Stimulated activated CD4-positive, alpha-beta T cell treated with anti-CD3 and anti-CD28 coated beads, TNF-alpha, amount 100 ng/mL, for 1 hour (primary cell): ENCODE measurements at places on chromosomes 7 and 10.

GRCh38 chr10:42952349-42952748 lies 124.5 kb upstream of the RET start:
- DNase-seq, result no peak

DNA sequence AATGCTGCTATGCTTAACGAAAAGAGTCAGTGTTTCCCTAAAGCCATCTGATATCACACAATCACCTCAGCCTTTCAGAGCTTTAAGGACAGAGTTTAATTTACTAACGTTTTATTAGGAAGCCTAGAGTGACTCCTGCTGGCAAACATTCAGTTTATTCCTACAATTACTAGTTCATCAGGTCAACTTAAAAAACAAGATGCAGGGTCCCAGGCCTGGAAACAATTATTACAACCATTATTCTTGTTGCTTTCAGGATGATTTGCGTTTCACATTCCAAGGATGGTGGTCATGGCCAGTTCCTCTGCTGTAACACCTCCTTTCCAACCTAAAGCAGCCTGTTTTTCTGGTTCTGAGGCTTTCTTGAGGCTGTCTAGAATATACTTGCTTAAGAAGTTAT lies 1.5 kb upstream of the FAM53B start:
- DNase-seq, result no peak

GRCh38 chr10:103627111-103627892 lies 133.8 kb downstream of the NEURL1 start:
- no peak for DNase-seq

DNA sequence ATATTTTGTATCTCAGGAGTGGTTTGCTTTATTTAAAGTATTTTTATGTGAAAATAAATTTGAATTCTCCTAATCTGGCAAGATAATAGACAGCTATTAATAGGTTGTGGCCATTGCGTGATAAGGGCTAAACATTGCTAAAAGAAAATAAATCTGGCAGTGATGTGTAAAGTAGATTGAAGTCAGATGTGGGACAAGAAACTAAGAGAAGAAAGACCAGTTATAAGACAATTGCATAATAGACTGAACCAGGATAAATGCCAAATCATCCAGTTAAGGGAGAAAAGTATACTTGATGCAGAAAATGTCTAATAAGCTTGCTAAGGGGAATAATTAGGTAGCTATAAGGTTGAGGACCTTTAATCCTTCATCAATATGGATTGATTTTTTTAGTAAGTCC lies 197.5 kb upstream of the CSTF2T start:
- DNase-seq, result no peak

DNA sequence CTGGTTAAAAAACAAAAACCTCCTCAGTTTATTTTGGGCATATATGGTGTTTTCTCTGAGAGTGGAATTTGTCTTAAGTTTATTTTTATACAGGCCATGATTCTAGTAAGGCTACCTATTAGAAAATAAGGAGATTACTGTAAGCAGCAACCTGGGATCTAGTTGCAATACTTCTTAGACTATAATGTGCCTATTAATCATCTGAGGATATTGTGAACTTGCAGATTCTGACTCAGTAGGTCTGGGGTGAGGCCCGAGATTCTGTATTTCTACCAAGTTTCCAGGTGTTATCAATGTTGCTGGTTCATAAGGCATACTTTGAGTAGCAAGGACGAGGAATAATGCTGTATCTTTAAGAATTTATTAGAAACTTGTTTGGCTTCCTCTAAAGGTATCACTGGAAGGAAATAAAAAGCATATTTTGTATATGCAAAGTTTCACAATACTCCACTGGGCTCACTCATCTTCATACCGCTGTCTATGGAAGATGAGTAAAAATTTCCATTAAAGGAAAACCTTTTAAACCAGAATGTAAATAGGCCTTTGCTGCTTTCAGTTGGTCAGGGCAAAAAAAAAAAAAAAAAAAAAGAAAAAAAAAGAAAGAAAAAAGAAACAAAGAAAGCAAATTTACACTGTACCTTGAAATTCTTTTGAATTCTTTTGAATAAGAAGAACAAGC lies 105.8 kb downstream of the BMPER start:
- no peak for DNase-seq
